ENCODE measurements at places on chromosomes 16 and 17.

DNA sequence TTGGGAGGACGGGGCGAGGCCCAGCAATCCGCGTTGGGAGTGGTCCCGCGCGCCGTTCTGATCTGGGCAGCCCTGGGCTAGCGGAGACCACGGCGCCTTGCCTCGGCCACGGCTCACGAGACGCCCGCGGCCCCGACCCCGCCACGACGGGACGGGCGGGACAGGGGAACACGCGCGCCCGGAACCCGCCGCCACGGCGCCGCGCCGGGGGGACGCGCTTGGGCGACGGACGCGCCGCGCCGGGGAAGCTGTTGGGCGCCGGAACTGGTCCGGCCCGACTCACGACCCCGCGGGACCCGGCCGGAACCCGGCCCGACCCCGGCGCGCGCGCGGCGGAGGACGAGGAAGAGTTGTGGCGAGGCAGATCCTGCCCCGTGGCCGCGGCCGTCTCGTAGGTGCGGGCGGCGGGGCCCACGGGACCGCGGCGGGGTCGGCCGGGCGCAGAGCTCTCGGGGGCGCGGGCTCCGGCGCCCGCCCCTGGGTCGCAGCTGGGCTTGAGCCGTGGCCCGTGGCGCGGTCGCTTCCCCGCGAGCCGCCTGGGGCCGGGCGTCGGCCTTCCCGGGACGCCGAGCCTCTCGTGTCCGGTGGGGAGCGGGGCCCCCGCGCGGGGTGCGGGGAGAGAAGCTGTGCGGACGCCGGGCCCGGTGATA is at the start of gene ACSF3:
TSS of gene ACSF3 (plus strand) at position 251 of the 650 bp plus-strand sequence. CDS start 6,830 bp downstream, outside the sequence.
- DNase-seq, result peak; percentile 41

- DNase-seq, result no peak
Measured at GRCh38 chr16:72983241-72983640, 64.7 kb downstream of the ZFHX3 start.

DNA sequence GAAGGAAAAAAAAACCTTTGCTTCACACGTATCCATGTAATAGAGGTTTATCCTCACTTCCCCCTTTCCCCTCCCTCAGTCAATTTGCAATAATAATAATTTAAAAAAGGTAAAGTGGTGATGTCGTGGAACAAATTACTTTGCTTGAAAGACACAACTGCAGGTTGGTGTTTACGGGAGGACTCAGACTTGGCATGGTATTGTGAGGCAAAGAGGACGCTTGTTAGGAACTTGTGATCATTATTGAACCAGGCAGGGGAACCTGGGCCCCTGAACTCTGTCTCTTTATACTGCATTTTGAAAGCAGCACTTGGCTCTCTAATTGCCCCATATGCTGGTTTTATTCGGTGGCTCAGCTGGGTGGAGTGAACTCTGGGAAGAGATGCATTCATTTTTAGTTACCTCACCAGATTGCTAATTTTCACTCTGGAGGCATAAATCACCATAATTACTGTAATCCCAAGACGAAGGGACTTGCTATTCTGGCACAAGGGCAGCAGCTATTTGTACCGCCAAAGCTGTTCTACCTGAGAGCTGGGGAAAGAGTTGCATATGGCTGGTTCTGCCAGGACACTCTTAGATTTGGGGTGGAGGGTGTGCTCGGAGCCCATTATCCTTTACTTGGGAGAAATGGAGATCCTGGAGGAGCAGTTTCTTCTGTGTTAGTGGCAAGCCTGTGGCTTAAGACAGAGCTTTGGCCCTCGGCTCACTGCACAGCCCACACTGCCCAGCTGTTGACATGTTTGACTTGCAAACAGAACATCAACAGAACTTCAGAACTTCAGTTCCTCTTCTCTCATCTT is 5.7 kb upstream of the DHX8 start:
- no peak for DNase-seq

GRCh38 chr16:89153848-89154271 is 17.7 kb upstream of the CDH15 start:
- DNase-seq, result no peak

DNA sequence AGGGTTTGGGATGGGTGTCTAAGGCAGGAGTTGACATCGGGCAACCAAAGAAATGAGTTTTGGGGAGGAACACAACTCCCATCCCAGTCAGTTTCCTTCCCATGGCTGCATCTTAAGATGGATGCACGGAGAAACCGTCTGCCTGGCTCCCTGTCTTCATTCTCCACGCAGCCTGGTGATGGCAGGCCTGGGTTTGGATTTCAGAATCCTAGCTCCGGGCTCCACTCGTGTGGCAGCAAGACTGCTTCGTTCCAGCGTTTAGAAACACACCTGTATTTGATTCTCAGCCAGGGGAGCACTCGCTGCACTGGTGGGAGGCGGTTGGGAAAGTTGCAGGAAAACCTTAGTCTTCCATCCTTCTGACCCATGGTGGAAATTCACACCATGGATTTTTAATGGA is 141.1 kb downstream of the RAB11FIP4 start:
- DNase-seq, result no peak

DNA sequence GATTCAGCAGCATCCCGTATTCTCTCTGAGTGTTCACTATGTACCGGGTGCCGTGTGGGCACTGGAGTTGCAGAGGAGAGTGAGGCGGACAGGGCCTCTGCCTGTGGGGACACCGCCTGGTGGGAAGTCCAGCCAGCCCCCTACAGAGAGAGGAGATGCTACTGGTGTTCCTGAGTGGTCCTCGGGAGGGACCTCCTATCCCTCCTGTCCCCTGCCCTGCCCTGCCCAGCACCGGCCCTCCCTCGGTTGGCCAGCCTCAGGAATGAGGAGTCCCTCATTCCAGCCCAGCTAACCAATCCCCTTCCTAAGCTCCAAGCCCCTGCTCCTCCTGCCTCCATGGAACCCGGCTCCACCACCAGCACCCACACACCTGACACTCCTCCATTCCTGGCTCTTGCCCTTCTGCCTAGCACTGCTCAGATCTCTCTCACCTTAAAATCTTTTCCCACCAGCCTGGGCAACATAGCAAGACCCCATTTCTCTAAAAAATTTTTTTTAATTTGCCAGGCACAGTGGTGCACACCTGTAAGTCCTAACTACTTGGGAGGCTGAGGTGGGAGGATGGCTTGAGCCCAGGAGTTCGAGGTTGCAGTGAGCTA is 2.0 kb downstream of the ASGR2 start:
- no peak for DNase-seq

GRCh38 chr17:1913702-1914101 is 83.9 kb downstream of the RPA1 start:
- no peak for DNase-seq

DNA sequence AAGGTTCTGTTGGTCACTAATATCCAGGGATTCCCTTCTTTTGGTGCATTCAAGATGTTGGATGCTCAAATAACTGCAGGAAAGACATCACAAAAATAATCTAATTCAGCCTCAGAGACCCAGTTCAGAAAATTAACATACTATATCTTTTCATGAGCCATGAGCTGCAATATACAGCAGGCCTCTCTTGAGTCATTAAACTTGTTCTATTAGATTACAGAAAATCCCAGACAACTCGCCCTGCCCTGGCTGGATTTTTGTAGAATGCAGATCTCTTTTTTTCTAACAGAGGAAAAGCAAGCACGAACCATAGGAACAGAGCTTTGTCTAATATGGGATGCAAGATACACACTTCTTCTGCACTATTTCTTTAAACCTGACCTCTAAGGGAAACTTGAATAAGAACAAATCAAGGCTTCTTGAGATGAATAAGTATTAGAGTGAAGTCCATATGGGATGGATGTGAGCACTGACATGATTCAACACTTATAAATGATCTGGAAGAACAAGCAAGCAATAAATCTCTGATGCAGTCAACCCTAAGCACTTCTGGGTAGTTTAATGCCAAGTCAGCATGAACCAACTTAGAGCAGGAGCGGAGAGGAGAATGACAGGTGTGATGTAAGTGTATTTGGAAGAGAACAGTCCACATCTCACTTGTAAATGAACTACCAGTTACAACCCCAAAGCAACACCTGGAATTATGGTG is 70.7 kb upstream of the GNAO1 start:
- no peak for DNase-seq

DNA sequence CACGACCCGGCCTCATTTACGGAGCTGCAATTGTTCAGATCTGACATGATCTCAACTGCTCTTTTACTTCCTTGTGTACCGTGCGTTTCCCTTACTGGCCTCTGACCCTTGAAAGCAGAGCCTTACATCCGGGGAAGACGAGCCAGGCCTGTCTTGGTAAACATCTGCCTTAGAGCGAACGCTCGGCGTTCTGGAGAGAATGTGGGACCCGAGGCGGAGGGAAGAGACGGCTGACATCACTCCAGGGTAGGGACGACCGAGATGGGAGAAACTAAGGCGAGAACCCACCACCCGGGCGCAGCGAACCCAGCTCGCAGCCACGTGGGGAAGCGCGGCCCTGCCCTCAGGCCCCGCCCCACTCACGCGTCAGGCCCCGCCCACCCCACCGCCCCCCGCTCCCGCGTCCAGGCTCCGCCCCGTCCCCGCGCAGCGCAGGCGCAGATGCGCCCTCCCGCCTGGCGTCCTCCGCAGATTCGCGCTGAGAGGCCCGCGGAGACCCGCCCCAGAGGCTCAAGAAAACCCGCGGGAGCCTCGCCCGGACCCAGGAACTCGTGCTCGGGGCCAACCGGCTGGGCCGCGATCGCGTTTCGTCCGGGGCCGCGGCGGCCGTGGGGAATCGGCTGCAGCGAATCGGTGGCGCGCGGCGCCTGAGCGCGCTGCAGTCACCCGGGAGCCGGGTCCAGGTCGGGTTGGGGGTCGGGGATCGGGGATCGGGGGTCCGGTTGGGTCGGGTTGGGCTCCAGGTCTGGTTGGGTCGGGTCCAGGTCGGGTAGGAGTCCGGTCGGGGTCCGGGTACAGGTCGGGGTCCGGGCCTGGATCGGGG is at the start of gene TELO2:
TSS of gene TELO2 (plus strand) at position 438 of the 823 bp plus-strand sequence. CDS start 922 bp downstream, outside the sequence.
- peak; percentile 80 for DNase-seq

GRCh38 chr17:42251115-42251514 is 25.1 kb downstream of the STAT5B start:
- no peak for DNase-seq

DNA sequence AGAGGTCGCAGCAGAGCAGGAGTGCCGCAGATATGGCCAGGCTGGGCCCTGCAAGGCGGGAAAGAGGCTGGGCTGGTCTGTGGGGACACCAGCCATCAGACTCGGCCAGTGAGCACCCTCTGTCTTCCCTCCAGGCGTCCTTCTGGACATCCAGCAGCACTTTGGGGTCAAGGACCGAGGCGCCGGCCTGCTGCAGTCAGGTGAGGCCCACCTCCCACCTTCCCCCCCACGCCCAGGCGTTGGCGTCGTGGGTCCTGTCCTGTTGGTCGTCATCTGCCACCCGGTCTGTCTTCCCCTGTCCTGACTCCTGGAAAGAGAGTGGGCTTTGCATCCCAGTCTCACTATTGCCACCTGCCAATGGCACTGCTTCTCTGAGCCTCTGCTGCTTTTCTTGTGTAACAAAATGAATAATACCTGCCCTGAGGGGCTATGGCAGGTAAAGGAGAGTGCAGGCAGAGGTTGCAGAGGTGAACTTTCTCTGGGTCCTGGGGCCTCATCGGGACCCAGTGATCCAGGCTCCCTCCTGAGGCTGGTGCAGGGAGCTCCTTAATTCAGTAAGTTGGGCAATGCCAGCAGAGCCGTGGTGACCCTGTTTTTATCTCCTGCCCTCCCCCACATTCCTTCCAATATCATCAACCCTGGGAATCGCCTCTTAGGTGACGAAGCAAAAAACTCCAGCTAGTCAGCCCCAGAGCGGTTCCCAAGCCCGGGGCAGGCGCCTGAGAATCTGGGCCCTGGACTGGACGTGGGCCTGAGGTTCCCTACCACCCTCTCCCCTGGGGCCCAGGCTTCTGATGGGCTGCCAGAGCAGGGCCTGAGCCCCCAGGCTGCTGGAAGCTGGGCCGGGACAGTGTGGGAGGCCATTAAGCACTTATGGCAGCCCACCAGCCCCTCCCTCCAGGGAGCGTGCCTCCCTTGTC is 14.7 kb downstream of the SPNS2 start:
- no peak for DNase-seq

GRCh38 chr16:10300905-10301304 is 85.0 kb upstream of the ATF7IP2 start:
- DNase-seq, result no peak

GRCh38 chr17:10105513-10106001 is 92.8 kb downstream of the GAS7 start:
- DNase-seq, result no peak

- DNase-seq, result no peak
Measured at GRCh38 chr17:77942112-77942988, 16.2 kb upstream of the TNRC6C start.

DNA sequence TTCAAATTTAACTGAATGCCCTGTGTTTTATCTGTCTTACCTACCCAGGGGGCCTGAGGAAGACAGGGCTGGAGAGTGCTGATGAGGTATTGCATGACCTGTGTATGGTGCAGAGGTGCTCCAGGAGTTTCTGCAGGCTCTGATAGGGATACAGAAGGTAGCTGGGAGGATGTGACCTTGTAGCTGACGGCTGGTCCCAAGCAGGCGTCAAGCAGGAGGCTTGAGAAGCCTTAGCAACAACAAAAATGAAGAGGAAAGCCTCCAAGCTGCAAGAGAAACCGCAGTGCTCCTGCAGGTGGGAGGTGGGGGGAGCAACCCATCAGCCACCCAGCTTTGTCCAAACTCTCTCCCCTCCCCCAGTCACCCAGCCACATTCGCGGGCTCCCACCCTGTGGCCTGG is 40.4 kb downstream of the LAT start:
- DNase-seq, result no peak

- DNase-seq, result no peak
Measured at GRCh38 chr16:4682616-4683254, 10.6 kb upstream of the NUDT16L1 start.

- DNase-seq, result no peak
Measured at GRCh38 chr17:72421128-72422092, 300.6 kb downstream of the SOX9 start.

DNA sequence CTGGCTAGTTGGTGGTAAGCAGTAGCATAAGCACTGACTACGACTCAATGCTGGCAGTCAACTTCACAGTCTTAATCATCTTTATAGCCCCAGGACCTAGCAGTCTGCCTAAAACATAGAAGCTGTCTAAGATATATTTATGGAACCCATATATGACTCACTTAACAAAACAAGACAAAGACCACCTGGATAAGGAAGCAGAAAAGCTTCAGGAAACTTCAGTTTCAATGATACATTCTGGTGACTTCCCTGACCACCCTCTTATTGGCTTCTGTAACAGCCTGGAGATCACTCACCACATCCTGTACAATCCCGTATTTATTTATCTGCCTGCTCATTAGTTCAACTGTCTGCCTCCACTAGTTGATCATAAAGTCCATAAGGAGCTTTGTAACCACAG is 95.5 kb downstream of the PMP22 start:
- no peak for DNase-seq

GRCh38 chr17:1966274-1967086 is 58.7 kb downstream of the RTN4RL1 start:
- no peak for DNase-seq

GRCh38 chr16:70713342-70713741 is 27.5 kb upstream of the MTSS2 start:
- DNase-seq, result no peak

GRCh38 chr17:8532021-8532420 is 96.3 kb downstream of the NDEL1 start:
- DNase-seq, result no peak

DNA sequence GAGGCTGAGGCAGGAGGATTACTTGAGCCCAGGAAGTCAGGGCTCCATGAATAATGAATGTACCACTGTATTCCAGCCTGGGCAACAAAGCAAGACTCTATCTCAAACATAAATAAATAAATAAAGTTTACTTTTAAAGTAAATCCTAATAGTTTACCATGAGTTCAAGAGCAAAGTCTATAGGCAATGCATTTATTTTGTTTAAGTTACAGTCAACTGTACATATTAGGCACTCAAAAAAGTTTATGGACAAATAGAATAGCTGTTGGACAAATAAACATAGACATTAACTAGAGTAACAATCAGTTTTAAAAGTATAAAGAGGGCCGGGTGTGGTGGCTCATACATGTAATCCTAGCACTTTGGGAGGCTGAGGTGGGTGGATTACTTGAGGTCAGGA is 3.7 kb upstream of the AARSD1 start:
- DNase-seq, result no peak

Measured in stimulated activated CD4-positive, alpha-beta T cell treated with anti-CD3 and anti-CD28 coated beads, TNF-alpha, amount 100 ng/mL, for 1 hour (primary cell).